SHP77 treated with DMSO at 0.1 percent for 48 hours (cell line): ENCODE measurements at places on chromosomes 5 and 9.

DNA sequence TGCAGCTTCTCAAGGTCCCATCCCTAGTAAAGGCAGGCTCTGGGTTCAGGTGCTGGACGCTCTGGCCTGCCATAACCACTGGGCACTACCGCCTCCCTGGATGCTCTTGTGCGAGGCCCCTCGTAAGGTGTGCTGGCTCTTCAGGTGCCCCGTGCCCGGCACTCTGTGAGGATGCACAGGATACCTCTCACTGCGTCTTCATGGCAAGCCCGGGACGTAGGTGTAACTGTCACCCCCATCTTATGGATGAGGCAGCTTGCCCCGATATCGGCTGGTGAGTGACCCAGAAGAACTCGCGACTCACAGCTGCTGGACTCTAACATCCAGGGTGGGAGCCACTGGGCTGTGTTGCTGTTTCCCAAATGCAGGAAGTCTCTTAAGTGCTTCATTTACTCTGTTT is 79.0 kb downstream of the GTF3C4 start:
- DNase-seq = no peak

DNA sequence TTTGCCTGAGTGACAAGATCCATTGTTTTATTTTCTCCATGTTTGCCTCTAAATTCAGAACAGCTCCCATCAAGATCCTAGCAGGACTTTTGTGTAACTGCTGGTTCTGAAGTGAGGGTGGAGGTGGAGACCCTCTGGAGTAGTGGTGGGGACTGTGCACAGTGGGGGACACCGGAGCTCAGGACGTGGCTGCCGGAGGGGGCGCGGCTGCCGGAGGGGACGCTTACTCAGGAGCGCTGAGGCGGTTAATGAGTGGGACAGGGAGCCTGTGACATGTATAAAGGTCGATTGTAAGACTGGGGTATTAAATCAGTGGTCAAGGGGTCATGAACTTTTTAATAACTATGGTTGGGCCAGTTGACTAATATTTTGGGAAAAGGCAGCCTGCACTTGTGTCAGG is 127.0 kb upstream of the CACNA1B start:
- no peak for DNase-seq

DNA sequence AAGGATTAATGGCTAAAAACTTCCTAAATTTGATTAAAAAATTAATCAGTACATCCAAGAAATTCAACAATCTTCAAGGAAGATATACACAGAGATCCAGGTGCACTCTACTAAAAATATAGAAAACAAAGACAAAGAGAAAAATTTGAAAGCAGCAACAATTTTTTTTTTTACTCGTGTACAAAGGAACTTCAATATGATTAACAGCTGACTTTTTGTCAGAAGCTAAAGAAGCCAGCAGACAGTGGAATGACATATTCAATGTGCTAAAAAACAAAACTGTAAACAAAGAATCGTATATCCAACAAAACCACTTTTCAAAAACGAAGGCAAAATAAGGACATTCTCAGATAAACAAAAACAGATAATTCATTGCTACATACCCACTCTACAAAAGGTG is 234.6 kb downstream of the FSTL4 start:
- DNase-seq = no peak

GRCh38 chr5:127967983-127968592 is 115.5 kb upstream of the SLC12A2 start:
- DNase-seq = no peak

- DNase-seq = no peak
Observed at GRCh38 chr9:131554087-131554842, 8.9 kb downstream of the PRRT1B start.

- DNase-seq = no peak
Observed at GRCh38 chr5:35016174-35017051, 31.3 kb downstream of the AGXT2 start.

- DNase-seq = no peak
Observed at GRCh38 chr9:80789831-80790230, 899.5 kb downstream of the TLE1 start.

DNA sequence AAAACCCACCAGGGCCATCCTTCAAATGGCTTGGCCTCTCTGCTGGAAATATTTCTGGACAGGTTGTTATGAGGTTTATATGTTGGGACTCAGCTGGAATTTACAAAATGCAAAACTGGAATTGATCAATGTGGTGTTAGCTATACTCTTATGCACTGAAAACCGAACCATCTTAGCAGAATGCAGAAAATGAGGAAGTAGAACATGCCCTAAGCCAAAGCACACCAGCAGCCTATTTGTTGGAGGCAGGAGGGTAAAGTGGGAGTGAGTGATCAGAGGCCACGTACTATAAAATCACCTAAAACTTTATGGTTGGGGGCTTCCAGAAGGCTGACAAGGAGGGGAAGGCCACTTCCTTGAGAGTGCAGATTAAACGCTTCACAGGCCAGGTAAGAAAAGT is 63.6 kb upstream of the C5orf63 start:
- DNase-seq = no peak

- DNase-seq = no peak
Observed at GRCh38 chr9:16628413-16628812, 242.1 kb downstream of the BNC2 start.

- no peak for DNase-seq
Observed at GRCh38 chr5:71537687-71538086, 49.5 kb upstream of the MCCC2 start.

GRCh38 chr5:179255527-179256327 is 89.5 kb downstream of the ADAMTS2 start:
- DNase-seq = no peak

DNA sequence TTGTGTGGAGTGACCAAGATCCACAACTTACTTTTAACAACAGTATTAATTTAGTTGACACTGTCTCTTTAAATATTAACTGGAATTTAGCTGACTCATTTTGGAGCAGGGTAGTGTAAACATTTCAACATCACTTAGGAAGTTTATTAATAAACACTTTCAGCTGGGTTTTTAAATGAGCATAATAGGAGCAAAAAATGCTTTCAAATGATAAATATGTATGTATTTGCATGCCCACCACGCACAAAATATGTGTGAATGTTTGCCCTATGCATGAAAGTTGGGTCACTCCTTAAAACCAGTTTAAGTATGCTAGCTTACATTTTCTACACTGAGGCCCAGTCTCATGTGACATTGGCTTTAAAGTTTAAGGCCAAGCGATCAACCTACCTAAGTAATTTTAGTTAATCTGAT is 2.9 kb downstream of the ZFAND5 start:
- DNase-seq = no peak

GRCh38 chr5:137734962-137735554 is 831 bp downstream of the KLHL3 start:
- peak; percentile 33 for DNase-seq

DNA sequence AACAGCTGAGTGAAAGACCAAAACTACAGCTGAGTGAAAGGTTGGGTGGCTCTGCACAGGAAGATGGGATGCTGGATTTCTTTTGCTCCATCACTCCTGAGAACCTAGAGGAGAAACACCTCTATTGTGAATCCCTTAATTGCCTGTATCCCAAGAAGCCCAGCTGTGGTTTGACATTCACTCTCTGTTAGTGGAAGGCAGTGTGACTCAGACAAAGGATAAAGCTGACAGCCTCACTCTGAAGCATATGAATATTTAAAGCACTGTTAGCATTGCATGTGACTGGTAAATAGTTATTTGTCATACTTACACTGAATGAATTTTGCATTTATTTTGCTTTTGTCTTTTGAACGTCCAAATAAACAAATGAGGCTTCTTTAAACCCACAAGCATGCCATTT is 367.1 kb upstream of the RIOK2 start:
- no peak for DNase-seq

DNA sequence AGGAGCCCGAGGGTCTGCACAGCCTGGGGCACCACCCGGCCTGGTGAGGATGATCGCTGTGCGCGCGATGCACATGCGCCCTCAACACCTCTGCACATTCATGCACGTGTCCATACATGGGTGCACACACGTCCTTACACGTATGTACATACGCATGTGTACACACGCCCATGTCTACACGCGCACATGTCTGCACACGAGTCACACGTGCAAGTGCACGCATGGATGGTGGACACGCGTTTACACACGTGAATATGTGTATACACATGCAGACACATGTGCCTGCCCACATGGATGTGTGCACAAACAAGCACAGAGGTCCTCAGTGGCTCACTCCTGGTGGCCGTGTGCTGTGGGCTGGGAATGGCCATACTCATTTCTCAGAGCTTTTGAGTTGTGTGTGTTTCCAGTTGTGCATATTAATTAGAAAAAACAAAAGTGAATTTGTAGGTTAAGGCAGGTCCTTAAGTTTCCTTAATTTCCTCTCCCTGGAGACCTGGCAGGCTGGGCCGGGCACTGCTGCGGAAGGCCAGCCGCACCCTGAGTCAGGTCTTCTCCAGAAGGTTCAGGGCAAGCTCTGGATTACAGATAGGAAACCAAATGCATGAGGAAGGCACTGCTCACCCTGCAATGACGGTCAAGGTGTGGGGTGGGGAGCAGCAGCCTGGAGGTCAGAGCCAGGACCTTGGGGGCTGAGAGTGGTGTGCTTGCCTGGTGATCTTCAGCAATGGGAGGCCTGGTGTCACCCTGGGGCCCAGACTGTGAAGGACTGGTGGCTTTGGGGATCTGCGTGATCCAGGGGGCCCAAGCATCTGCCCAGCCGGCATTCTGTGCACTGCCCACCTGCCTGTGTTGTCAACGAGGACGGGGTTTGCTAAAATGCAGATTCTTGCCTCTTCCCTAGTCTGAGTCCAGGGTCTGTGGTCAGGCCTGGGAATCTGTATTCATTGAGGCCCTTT is 1.3 kb upstream of the RNU6ATAC start:
- DNase-seq = no peak

- no peak for DNase-seq
Observed at GRCh38 chr9:114249424-114250234, 73.3 kb upstream of the ORM1 start.

GRCh38 chr9:18154661-18155060 is 319.3 kb upstream of the ADAMTSL1 start:
- no peak for DNase-seq

GRCh38 chr5:139523635-139524445 is 37.3 kb upstream of the UBE2D2 start:
- DNase-seq = no peak

DNA sequence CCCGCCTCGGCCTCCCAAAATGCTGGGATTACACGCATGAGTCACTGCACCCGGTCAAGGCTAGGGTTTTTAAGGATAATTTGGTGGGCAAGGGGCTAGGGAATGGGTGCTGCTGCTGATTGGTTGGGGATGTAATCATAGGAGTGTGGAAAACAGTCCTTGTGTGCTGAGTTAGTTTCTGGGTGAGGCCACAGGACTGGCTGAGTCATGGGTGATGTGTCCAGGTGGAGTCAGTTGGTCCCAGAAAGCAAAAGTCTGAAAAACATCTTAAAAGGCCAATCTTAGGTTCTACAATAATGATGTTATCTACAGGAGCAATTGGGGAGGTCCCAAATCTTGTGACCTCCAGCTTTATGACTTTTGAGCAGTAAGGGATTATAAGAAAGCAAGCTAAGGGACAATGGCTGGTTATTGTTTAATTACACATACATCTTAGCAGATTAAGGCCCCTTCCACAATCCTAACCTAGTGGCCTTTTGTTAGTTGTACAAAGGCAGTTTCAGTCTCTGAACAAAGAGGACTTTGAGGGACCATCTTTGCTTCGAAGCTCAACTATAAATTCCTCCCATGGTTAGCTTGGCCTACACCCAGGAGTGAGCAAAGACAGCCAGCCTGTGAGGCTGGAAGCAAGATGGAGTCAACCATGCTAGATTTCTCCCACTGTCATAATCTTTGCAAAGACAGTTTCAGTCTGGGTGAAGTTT is 5.5 kb upstream of the AOPEP start:
- DNase-seq = no peak

- DNase-seq = peak; percentile 71
Observed at GRCh38 chr5:72015103-72015548, 92.1 kb upstream of the MAP1B start.

DNA sequence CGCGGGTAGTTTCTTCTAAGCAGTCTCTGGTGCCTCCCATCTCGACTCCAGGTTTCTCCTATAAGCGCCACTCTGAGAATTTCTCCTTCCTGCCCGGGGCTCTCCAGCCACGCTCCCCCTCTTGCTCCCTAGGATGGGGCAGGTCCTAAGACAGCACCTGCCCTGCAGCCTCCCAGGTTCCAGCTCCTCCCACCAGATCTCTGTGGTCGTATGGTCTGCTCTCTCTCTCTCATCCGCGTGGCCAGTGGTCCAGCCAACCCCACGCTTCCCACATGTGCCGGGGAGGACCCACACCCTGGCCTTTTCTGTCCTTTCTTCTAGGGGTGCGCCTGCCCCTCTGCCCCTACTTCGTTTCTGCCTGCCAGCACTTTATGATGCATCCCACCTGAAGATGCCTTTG is 40.5 kb downstream of the MVB12B start:
- no peak for DNase-seq

GRCh38 chr5:14410394-14411201 is 171.0 kb upstream of the OTULINL start:
- no peak for DNase-seq

DNA sequence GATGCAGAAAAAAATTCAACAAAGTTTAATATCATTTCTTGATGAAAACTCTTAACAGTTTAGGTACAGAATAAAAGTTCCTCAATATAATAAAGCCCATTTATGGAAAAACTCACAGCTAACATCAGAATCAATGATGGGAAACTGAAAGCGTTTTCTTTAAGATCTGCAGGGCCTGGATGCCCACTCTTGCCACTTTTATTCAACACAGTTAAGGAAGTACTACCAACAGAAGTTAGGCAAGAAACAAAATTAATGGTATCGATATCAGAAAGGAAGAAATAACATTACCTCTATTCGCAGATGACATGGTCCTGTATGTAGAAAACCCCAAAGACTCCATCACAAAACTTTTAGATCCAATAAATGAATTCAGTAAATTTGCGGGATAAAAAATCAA is 542.4 kb upstream of the RGMB start:
- no peak for DNase-seq

GRCh38 chr9:119839888-119840287 is 470.7 kb upstream of the BRINP1 start:
- no peak for DNase-seq

GRCh38 chr5:146079695-146080373 is 25.5 kb downstream of the PLAC8L1 start:
- no peak for DNase-seq

DNA sequence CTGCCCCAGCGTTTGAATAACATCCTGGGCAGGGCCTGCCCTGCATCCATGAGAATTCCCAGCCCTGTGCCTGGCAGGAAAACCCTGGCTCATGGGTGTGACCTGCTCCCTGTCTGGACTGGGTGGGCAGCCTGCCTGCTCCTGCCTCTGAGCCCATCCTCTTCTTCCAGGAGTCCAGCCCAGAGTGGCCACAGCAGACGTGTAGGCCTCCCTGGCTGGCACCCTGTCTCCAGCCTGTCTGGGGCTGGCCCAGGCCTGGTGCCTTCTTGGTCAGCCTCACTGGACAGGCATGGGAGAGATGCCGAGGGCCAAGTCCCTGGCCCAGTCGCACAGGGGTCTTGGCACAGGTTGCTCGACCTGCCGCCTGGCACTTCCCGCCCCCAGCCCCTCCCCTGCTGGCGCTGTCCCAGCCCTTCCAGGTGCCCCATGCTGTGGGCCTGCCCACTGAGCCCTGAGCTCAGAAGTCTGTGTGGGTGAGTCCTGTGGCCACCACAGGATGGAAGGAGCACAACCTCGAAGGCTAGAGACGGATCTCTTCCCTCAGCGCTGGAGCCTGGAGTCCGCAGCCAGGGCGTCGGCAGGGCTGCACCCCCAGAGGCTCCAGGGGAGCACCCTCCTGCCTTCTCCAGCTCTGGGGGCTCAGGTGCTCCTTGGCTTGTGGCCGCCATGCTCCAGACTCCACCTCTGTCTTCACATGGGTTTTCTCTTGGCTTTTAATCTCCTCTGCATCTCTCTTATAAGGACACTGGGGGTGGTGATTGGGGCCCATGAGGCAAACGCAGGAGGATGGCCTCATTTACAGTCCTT is 11.8 kb upstream of the COL5A1 start:
- no peak for DNase-seq
